Fibroblast of upper back skin (primary cell): ENCODE measurements at places on chromosomes 6 and 20.

GRCh38 chr6:1552296-1552761 lies 57.4 kb upstream of the FOXC1 start:
- no peak for DNase-seq

- no peak for DNase-seq
Measured at GRCh38 chr20:53839423-53840176, 230.8 kb downstream of the BCAS1 start.

GRCh38 chr20:1381753-1382591 lies 10.9 kb downstream of the FKBP1A start:
- DNase-seq = no peak

GRCh38 chr20:58619077-58619863 lies 31.8 kb upstream of the STX16 start:
- no peak for DNase-seq

GRCh38 chr6:109241199-109241598 lies 141.1 kb downstream of the CD164 start:
- DNase-seq = peak; percentile 79

DNA sequence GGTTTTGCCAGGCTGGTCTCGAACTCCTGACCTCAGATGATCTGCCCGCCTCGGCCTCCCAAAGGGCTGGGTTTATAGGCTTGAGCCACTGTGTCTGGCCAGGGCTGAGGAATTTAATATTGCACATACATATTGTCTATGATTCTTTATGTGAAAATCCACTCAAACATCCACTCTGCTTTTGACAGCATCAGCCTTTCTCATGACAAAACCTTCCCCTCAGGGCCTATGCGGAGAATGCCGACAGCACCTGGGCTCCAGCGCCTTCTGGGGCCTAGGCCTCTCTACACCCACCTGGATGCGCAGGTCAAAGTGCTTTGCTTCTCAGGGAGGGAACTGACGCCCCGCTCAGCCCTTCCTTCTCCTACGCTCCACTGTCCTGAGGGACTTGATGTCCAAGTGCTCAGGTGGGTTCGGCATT lies 5.4 kb downstream of the RAMACL start:
- DNase-seq = peak; percentile 46

GRCh38 chr6:132380358-132381029 lies 20.8 kb downstream of the MOXD1 start:
- peak; percentile 48 for DNase-seq
